ENCODE measurements at places on chromosomes 2 and 18.

GRCh38 chr2:152405206-152406118 lies 70.5 kb downstream of the FMNL2 start:
- DNase-seq: no peak

DNA sequence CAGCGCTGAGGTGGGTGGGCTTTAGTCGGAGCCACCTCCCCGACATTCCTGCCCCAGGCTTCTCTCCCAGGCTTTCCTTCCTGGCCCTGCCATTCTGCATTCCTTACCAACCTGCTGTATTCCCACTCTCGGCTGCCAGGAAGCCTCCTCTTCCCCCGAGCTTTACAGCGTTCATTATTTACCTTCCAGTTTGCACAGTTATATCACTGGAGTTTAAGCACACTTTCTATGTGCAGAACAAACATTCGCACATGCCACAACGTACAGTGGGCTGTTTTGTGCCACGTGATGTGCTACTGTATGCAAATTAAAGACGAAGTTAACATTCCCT lies 246.3 kb downstream of the SOX11 start:
- DNase-seq: no peak

GRCh38 chr2:227617316-227618230 lies at the start of gene SCYGR4:
SCYGR4 (plus strand) TSS chr2:227617498; CDS start chr2:227617498, 0 bp downstream.
- no peak for DNase-seq

DNA sequence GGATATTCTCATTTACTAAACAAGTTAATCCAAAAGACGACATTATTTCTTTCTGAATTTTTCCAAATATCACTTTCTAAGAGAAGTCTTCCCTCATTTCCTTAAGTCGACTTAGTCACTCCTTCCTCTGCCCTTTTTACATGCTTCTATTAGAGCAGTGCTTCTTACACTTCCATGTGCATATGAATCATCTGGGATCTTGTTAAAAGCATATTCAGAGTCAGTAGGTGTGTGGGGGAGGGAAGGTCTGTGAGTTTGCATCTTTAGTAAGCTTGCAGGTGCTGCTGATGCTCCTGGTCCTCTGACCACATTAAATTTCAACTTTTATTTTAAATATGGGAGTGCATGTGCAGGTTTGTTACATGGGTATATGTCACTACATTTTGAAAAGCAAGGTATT lies 582.6 kb downstream of the NRXN1 start:
- no peak for DNase-seq

- no peak for DNase-seq
Observed at GRCh38 chr18:10259901-10260300, 194.5 kb upstream of the APCDD1 start.

- DNase-seq: no peak
Observed at GRCh38 chr18:22283397-22283796, 114.0 kb downstream of the GATA6 start.

DNA sequence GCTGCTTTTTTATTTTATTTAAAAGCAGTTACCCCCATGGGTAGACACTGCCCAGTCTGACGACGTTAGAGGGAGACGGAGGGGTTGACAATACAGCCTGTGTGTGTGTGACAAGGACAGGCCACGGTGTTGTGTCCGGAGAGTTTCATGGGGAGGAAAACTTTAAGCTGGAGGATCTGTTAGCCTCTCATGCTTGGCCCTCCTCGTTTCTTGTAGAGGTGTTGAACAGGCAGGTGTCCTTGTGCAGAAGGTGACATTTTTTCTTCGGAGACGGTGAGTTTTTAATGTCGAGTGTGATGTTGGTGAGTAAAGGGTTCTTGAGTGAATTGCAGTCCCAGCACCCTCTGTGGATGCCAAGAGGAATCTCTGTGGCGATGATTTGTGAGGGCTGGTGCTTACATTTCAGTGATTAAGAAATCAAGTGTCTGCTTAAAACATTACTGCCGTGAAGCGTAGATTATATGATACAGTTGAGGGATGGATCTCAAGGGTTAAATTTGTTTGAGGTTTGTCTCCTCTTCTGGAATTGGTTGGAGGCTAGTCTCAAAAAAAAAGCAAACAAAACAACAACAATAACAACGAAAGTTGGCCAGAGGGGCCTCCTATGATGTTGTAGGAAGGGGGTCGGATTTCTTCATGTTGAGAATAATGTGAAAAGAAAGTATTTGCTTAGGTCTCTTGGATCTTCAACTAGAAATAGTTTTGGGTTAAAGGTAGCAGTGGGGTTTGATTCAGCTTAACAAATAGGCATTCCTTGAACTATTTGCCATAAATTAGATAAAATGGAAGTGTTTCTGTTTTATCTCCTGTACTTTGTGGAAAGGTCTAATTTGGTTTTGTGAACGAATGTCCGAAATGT lies 1.6 kb downstream of the NCOA1 start:
- DNase-seq: no peak

DNA sequence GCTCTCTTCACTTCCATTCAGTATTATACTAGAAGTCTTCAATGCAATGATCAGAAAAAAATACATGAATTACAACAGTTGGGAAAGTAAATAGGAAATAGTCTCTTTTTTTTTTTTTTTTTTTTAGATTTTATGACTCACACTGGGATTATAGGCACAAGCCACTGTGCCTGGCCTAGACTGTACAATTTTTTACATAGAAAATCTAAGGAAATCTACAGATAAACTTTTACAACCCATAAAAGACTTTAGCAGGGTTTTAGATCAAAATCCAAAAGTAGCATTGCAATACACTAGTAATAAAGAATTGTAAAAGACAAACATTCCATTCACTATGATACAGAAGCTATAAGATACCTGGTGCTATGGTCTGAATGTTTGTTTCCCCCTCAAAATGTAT lies 39.0 kb downstream of the CFAP221 start:
- DNase-seq: no peak

GRCh38 chr2:48369971-48370370 lies 160.0 kb upstream of the STON1 start:
- no peak for DNase-seq

DNA sequence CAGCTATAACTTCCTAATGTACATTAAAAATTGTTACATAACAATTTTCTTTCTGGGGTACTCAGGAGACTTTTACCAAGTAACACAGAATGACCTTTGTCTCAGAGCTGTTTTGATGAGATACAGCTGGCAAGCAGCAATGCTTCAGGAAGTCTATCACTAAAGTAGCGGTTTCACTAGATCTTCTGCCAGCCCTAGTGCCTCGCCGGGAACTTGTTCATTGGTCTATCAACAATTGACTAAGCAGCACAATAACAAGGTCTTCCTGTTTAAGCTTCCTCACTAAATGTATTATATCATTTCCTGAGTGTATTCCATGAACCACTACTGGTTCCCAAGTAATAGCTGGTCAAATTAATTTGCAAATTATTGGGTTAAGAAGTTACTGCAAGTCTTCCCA lies 69.2 kb downstream of the TRIP12 start:
- DNase-seq: peak; percentile 42

DNA sequence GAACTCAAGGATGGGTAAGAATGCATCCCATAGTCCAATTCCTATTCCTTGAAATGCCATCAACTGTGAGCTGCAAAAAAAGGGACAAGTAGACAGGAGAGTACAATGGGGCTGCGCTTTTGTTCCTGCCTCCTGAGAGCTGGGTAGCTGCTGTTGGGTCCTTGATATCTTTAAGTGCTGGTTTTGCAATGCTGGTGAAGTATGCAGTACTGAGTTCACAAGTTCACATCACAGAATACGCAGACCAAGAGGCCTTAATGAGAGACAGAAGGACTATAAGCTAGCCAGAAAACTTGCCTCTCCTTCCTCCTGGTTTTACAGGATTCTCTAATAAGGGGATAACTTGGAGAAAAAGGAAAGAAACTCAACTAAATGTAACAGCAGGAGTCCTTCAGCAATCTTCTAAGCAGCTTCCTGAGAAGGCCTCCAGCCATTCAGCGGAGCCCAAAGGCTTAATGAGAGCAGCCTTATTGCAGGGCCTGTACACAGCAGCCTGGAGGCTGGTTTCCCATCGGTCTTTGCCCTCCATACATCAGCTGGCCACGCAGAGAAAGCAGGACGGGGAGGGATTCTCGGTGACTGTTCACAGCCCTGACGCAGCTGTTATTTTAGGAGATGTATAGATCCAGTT lies 293.1 kb downstream of the CDCA7 start:
- DNase-seq: no peak

DNA sequence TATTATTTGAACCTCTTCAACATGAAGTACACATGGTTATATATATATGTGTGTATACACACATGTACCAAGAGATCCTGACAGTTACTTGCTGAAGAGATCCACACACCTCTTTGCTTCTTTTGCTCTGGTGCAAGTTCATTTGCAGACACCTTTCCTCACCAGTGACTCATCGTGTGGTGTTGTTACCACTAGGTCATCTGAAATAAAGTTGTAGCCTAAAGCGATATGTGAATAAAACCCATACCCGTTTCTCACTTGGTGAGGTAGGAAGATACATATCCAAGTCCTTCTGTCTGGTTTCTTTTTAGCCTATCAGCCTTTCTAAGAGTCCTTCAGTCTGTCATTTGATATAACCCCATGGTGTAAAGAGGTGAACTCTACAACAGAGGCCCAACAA lies 379.4 kb upstream of the RAB12 start:
- no peak for DNase-seq

DNA sequence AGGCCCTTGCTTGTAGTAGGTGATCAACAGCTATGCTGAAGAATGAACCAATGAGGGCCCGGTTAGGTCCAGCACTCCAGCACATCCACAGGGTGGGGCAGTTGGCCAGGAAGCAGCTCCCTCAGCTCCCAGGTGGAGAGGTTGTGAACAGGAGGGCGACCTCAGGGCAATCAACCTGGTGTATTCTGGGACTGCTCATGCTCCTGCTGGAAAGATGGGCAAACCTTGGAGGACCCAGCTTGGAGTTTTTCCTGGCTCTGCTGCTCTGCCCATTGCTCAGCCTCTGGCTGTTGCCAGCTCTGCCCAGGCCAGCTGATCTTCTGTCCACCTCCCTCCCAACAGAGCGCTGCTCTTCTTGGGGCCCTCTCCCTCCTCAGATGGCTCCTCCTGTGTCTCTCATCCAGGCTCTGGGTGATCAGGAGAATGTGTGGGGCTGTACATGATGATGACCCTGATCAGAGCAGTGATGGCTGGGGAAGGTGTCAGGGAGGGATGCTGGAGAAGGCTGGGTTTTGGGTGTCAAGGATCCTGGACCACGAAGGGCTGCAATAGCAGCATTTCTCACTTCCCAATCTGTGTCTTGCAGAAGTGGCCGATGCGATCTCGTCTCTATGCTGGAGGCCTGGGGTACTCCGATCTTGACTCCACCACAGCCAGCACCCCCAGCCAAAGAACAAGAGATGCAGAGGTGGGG lies 3.4 kb downstream of the TCF23 start:
- no peak for DNase-seq

DNA sequence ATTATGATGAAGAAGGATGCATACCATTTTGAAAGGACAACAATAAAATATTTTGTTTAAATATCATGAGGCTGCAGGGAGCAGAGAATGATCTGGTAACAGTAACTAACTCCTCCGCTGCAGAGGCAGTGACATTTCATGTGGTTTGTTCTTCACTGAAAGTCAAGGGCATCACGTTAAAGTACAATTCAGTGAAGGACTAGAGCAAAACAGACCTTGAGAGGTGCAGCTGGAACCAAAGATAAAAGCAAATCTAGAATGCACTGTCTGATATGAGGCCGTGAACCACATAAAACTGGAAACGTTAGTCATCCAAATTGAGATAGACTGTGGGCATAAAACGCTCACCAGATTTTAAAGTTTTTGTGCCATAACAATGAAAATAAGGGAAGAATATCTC lies 522.9 kb upstream of the TNP1 start:
- no peak for DNase-seq

DNA sequence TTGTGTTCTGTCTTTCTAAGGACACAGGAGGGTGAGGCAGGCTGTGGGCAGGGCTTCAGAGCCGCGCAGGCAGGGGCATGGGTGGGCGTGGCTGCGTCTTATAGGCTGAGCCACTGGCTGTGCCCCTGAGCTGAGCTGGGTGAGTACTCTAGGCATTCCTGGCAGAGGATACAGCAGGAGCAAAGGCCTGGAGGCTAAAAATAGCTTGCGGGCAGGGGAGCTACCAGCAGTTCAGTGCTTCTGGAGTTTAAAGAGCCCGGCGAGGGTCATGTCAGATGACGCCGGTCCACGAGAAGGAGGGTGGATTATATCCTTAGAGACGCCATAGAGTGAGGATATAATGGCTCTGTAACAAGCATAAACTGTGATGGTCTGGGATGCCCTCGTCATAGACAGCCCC lies 31.5 kb upstream of the PDIA6 start:
- DNase-seq: no peak

- no peak for DNase-seq
Observed at GRCh38 chr18:8750954-8751415, 45.6 kb downstream of the MTCL1 start.

DNA sequence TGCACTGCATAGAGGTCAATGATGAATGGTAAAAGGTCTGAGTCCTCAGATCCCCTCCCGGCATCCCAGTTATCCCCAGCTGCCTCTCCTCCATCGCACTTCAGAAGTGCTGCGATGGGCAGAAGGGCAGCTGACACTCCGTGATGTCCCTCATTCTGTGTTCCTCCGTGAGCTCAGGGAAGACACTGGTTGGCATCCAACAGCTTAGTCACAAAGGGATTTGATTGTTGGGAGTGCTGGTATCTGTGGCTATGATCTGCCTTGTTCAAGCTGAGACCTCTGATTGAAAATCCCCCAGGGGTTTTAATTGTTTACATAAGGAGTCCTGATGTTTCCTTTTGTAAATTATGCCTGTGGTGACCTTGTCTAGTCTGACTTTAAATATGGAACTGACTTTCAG lies 19.0 kb upstream of the SAG start:
- DNase-seq: no peak

- DNase-seq: no peak
Observed at GRCh38 chr18:24841536-24841935, 381.1 kb downstream of the HRH4 start.

GRCh38 chr2:55415300-55415699 lies 4.4 kb downstream of the CCDC88A start:
- no peak for DNase-seq

- DNase-seq: no peak
Observed at GRCh38 chr2:216897561-216898203, 37.8 kb upstream of the TNP1 start.

DNA sequence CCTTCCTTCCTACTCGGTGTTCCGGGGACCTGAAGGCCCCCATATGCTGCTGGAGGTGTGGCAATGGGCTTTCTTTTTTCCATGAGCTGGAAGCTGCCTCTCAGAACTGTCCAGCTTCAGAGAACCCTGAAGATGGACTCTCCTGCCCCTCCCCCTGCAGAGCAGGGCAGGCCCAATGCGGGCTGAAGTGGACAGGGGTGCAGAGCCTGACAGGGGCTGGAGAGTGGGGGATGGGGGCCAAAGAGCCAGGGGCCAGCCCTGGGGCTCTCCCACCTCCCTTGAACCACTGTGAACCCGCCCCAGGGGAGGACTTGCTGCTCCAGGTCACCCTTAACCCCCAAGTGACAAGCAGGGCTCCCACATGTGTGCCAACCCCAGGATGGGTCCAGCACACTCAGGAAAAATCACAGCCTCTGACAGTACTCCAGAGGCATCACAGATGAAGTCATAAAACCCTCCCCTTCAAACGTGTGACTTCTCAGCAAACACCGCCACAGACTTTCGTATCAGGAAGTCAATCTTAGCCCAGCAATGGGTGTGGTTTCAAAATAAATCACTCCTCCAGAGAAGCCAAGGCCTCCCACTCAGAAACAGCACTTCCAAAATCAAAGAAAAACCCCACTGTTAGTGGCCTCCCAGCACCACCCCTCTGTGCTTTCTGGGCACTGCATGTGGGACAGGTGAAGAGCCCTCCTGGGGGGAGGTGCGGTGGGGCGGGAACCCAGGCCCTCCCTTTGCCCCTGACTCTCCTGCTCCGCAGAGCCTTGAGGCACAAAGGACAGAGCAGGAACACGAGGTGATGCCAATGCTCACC lies 135.8 kb downstream of the HDAC4 start:
- DNase-seq: no peak

GRCh38 chr2:160790738-160791137 lies 297.1 kb upstream of the RBMS1 start:
- DNase-seq: no peak
